ENCODE measurements at places on chromosomes 11 and 22. TPM values are rescaled to one million over a fixed set of nuclear protein-coding genes. Genes with fewer than 3 reads are reported as not detected.

OR10G4 gene
- not detected for total RNA-seq

SPON1 gene
- total RNA-seq, result 4.6 TPM

TMEM41B gene
- 87.7 TPM for total RNA-seq

RAG2 gene
- not detected for total RNA-seq

SH3BP1 gene
- 42.4 TPM for total RNA-seq

POU2AF2 gene
- total RNA-seq, result not detected

MFNG gene
- total RNA-seq, result 0.43 TPM

MAJIN gene
- total RNA-seq, result not detected

FOSL1 gene
- 7.0 TPM for total RNA-seq

TMEM218 gene
- 35.4 TPM for total RNA-seq

PAAF1 gene
- total RNA-seq, result 8.7 TPM

APOL3 gene
- total RNA-seq, result 2.9 TPM

LRRC74B gene
- total RNA-seq, result not detected

FAM180B gene
- total RNA-seq, result not detected

CLMP gene
- 34.1 TPM for total RNA-seq

CDC45 gene
- 1.1 TPM for total RNA-seq

CYB5R2 gene
- 7.0 TPM for total RNA-seq

WT1 gene
- not detected for total RNA-seq

ABCG4 gene
- not detected for total RNA-seq

TMEM86A gene
- 2.7 TPM for total RNA-seq

TREH gene
- not detected for total RNA-seq

RFPL1 gene
- not detected for total RNA-seq

FGF19 gene
- not detected for total RNA-seq

CCDC157 gene
- total RNA-seq, result 0.72 TPM

RASGRP2 gene
- 0.48 TPM for total RNA-seq

PTPRCAP gene
- 0.24 TPM for total RNA-seq

RPS13 gene
- total RNA-seq, result 1,470 TPM

SLCO2B1 gene
- 6.7 TPM for total RNA-seq

UBQLNL gene
- not detected for total RNA-seq

MB gene
- total RNA-seq, result not detected

OVOL1 gene
- 61.7 TPM for total RNA-seq

PHOX2A gene
- not detected for total RNA-seq

OR51I1 gene
- 0.24 TPM for total RNA-seq

GAL3ST1 gene
- total RNA-seq, result not detected

EED gene
- 8.7 TPM for total RNA-seq

OR5A1 gene
- not detected for total RNA-seq

PANX3 gene
- total RNA-seq, result not detected

MN1 gene
- total RNA-seq, result 2.9 TPM

KCNQ1OT1 gene
- total RNA-seq, result 0.21 TPM

IGSF9B gene
- under 0.01 TPM for total RNA-seq

IL10RA gene
- total RNA-seq, result not detected

SMIM38 gene
- total RNA-seq, result 0.21 TPM

LRRC56 gene
- total RNA-seq, result 0.48 TPM

MAPK8IP1 gene
- 0.43 TPM for total RNA-seq

KRTAP5-1 gene
- total RNA-seq, result not detected

OR51A4 gene
- total RNA-seq, result not detected

RIMBP3C gene
- 0.21 TPM for total RNA-seq

MOGAT2 gene
- total RNA-seq, result not detected

All from tracheal epithelial cell (primary cell).